ENCODE measurements at places on chromosomes 5 and 9.

GRCh38 chr5:179780362-179780761, 13.4 kb upstream of the LTC4S start:
- DNase-seq = no peak

DNA sequence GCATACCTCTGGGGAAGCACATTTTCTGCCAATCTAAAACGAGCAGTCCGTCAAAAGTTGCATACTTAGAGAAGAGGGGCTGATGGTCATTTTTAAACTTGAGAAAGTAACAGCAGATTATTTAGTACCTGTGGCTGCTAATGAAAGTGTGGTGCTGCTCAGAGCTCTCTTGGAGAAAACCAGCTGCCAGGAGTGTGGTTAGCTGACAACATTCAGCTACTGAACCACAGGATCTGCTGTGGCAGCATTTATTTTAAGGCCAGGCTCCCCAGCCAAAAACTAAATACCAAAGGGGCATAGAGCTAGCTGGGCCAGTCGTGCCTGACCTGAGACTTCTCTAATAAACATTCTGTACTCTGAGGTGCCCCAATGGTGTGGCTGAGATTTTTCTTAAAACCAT, 203.6 kb downstream of the EDIL3 start:
- no peak for DNase-seq

- DNase-seq = no peak
Measured at GRCh38 chr5:113678924-113679575, 165.6 kb downstream of the YTHDC2 start.

- DNase-seq = no peak
Measured at GRCh38 chr5:138745268-138745667, 8.0 kb upstream of the CTNNA1 start.

- no peak for DNase-seq
Measured at GRCh38 chr5:32506799-32507198, 62.3 kb upstream of the ZFR start.

DNA sequence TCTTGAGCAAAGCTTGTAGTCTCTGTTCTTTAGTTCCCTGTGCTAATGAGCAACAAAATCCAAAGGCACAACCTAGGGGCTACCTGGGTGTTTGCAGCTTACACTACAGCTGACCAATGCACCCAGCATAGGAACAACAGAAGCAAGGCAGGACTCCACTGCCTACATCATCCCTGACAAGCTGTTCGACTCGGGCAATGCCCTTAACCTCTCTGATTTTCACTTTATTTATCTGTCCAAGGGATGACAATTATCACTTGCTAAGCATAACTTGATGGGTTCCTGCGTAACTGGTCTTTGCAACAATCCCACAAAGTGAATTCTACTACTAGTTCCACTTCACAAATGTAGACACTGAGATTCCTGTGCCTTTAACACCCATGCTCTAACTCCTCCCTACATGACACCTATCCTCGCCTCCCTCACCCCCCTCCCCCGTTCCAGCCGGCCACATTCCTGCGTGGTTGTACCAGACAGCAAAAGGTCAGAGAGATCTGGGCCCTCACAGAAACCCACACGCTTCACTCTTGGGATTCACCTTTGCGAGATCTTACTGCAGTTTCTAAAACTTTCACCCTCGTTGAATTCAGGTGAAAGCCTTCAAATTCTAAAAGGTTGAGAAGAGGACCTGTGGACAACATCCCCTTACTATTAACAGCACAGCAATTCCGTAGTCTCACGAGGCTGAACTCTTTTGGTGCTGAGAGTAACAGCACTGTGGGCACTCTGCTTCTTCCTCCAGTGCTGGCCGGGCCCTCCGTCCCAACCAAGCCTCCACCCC, 995 bp downstream of the IPPK start:
- DNase-seq = peak; percentile 28

DNA sequence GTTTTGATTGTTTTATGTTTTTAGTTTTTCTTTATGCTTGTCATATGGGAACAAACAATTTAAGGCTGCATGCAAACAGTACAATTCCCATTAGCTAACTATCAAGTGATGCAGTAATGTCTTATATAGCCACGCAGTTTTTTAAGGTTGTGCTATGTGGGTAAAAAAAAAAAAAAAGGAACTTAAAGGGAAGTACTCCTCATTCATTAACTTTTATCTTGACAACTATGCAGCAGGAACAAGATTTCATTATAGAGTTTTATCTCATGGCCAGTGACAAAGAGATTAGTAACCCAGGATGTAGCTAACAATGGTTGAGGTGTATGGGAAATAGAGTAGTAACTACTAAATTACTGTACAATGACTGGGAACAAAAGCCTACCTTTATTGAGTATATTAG, 1008.2 kb upstream of the CDH9 start:
- no peak for DNase-seq

DNA sequence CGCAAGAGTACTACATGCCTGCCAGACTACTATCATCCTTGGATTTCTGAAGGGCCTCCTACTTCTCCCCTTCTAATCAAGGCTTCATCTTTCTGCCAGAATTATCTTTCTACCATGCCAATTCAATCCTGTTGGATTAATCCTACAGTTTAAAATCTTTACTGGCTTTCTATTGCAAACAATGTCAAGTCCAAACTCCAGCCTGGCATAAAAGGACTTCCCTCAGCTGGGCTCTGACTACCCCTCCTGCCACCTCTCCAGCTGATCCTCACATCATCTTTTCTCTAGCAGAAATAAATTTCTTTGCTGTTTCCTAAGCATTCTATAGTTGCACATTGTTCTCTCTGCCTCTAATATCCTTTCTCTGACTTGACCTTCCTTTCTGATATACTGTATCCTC, 119.7 kb upstream of the RAD23B start:
- no peak for DNase-seq

- no peak for DNase-seq
Measured at GRCh38 chr5:76456258-76456657, 53.2 kb downstream of the IQGAP2 start.

DNA sequence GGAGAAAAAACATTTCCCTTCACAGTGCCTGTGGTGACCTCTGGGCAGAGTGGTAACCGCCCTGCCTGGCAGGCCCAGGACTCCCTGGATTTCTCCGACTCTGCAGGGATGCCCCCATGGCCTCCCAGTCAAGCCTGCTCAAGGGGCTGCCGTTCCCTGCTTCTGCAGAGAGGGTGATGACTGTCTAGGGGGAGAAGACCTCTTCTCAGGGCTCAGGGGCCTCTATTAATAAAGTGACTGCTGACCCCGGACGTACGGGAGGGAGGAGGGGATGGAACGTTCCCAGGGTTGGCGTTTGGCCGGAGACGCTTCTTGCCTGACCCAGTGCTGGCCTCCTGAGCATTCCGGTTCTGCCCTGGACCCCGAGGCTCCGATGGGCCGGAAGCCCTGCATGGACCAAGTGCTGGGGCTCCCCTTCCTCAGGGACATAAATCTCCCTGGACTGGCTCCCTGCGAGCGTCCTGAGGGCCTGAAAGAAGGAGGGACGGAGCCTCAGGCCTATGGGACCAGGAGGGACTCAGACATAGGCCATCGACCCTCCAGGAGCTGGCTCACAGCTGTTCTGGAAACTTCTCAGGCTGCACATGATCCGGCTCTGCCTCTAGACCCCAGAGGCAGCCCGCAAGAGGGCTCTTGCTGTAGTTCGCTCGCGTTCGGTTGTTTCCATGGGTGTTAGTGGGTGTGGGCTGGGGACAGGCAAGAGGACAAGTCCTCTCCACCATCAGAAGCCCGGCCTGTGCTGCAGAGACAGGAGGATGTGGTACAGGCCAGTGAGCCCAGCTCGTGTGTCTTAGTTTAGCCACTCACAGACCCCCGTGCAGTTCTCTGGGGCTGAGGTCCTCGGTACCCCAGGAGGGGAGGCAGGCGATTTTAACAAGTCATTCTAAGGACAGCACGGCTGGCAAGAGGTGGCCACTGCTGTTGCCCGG, 8.1 kb upstream of the RNU6ATAC start:
- DNase-seq = no peak

GRCh38 chr9:113913426-113914195, 37.5 kb downstream of the ZNF618 start:
- DNase-seq = no peak

GRCh38 chr5:139038613-139039305, 159.4 kb downstream of the SIL1 start:
- no peak for DNase-seq

- DNase-seq = no peak
Measured at GRCh38 chr9:80382211-80382891, 810.6 kb downstream of the TLE4 start.

GRCh38 chr5:150266871-150267291, 22.7 kb downstream of the CAMK2A start:
- DNase-seq = no peak

DNA sequence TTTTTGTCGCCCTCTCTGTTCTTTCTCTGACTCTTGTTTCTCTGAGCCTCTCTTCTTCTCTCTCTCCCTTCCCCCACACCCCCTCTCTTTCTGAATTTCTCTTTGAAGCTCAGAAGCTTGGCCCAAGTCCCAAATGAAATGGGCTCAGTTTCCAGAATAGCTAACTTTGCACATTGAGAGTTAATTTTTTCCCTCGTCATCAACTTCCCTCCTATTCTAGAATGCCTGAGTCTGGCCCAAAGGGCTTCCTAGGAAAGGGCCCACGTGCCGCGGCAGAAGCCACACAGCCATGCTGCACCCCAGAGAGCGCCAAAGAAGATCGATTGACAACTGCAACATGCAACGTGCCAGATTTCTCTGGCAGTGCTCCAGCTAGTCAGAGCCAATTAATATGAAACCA, 588.8 kb upstream of the KLF4 start:
- no peak for DNase-seq

DNA sequence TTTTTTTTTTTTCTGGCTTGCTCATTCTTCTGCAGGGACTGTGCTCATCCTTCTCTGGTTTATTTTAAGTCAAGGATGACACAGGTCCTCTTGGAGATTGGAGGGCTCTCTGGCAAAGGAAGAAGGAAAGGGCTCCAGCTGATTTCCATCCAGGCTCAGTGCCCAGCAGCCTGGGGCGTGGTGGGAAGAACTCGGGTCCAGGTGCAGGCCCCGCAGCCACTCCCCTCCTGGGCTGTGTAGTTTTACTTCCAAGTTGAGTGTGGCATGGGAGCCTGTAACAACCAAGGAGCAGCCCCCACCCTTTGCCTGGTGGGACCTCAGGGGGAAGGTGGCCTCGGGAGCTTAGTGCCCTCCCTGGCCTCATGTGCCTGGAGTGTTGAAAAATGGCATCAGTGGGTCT, 58.9 kb downstream of the ANKRD33B start:
- no peak for DNase-seq

- no peak for DNase-seq
Measured at GRCh38 chr9:31590091-31590490, 794.4 kb upstream of the ACO1 start.

DNA sequence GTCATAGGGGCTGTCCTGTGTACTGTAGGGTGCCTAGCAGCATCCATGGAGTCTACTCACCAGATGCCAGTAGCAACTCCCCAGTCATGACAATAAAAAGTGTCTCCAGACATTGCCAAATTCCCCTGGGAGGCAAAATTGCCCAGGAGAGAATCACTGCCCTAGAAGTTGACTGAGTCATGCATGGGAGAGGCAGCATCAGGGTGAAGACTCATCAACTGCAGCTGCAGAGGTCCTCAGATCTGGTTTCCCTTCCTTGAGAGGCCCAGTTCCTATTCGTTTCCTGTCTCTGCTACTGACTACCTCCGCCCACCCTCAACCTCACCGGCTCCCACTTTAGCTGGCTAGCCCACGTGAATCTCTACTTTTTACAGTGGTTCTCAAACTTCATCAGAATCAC, 88.6 kb upstream of the AGXT2 start:
- DNase-seq = no peak

GRCh38 chr9:36749461-36749860, 176.8 kb downstream of the MELK start:
- DNase-seq = no peak

GRCh38 chr9:135887021-135887507, 20.3 kb downstream of the CAMSAP1 start:
- DNase-seq = no peak

DNA sequence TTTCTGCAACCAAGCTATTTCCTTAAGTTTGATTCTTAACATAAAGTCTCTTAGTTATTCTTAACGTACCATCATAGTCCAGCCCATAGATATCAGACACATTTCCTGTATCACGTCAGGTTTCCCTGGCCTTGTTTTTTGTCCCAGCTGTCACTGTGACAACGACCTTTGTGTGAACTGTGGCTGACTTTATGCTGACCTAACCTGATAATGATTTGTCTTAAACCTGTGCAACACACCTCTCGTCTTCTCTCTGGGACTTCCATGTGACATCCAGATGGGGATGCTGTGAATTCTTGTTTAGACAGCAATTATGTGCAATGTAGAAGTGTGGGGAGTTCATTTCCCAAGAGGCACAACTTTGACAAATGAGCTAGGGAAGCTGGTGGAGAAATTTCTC, 662.8 kb downstream of the PTPRD start:
- DNase-seq = no peak

DNA sequence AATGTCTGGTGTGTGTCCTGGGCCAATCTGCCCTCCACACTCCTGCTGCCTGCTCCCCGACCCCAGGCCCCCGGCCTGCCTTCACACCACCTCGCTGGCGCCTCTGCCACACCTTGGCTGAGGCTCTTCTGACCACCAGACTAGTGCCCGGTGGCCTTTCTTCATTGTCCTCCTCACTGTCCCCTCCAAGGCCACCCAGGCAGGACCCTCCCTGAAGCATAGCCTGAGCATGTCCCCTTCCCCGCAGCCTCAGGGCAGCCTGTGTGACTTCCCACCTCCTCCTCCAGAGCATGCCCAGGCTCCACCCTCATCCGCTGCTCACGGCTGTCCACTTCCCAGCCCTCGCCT, 154.6 kb downstream of the OLFM1 start:
- DNase-seq = no peak

- no peak for DNase-seq
Measured at GRCh38 chr5:55737793-55738192, at the start of gene DDX4. Gene DDX4, plus strand, starts transcription at chr5:55738061. Its CDS starts 903 bp downstream, at chr5:55738964.

DNA sequence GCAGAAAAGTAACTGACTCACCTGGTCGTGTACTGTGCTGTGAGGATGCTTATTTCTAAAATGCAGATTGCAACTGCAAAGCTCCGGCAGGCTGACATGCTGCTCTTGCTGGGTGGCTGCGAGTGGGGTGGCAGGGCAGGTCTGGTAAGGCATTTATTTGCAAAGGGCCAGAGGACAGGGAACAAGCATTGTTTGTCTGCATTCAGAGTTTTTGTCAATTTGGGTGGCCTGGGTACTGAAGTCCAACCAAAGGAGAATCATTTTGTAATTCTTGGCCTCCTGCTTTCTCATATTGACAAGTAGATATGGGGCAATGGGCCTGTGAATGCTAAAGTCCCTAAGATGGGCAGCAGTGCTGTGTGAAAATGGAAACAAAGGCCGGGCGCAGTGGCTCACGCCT, at the start of gene C9:
C9 (minus strand) TSS at position 129 of the 400 bp plus-strand sequence; CDS start at position 98, 31 bp downstream.
- DNase-seq = no peak

GRCh38 chr5:149448831-149449714, 70.0 kb upstream of the IL17B start:
- no peak for DNase-seq

DNA sequence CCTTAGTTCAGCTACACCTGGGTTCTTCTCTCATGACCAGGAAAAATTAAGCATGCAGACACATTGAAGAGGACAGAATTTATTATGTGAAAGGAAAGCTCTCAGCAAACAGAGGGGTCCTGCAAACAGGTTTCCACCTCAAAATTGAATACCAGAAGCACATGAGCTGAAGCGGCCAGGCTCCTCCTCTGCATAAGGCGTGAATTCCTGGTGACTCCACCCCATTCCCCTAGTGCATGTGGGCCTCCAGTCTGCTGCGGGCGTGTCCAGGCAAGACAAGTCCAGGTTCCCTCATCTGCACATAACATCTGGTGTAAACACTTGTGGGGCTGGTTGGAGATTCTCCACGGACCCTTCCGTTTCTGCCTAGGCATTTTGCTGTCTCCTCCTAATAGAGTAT, 1156.4 kb downstream of the FOXD4L5 start:
- no peak for DNase-seq

- DNase-seq = no peak
Measured at GRCh38 chr9:122329597-122329996, 41.2 kb upstream of the PTGS1 start.
